ENCODE measurements at places on chromosomes 5 and 9.

DNA sequence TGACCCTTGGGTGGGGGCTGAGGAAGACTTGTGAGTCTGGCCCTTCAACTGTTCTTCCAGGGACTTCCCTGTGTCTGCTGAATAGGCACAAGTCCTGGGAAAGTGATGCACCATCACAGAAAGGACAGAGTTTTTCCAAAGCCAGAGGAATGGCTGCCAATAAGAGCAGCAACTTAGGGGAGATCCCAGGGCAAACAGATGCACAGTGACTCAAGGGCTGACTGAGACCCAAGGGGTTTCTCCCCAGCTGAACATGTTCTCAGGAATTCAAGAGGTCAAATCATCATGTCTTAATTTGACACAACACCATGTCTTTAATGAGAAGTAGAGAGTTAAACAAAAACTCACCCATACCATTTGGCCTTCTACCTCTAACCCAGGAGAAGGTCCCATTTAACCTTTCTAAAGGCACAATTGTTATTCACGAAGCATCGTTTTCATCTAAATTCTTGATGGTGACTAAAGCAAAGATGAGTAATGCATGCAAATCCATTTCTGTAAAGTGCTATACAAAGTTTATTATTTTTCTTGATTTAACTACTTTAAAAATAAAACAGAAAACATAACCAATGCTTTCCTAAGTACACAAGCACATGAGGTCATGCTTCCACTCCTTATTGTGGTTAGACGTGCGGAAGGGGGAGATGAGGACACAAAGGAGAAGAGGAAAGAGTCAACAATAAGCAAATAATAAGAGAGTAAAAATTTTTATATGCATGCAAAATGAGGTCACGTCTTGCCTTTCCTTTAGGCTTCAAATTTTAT is 324.1 kb downstream of the PLK2 start:
- peak; percentile 24 for DNase-seq

DNA sequence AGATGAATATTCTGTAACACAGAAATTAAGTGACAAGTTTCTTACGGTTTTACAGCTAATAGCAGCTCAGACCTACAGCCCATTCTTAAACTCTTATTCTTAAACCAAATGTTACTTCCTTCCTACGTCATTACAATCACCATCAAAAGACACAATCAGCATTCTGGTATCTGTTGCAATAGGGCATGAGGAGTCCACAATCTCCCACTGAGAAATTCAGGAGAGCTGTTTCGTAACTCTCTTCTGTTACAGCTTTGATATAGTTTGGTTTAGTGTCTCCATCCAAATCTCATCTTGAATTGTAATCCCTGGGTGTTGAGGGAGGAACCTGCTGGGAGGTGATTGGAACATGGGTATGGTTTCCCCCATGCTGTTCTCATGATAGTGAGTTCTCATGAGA is 163.4 kb downstream of the GAS1 start:
- peak; percentile 62 for DNase-seq

- DNase-seq: no peak
Observed at GRCh38 chr9:112179816-112180215, 4.7 kb upstream of the SUSD1 start.

DNA sequence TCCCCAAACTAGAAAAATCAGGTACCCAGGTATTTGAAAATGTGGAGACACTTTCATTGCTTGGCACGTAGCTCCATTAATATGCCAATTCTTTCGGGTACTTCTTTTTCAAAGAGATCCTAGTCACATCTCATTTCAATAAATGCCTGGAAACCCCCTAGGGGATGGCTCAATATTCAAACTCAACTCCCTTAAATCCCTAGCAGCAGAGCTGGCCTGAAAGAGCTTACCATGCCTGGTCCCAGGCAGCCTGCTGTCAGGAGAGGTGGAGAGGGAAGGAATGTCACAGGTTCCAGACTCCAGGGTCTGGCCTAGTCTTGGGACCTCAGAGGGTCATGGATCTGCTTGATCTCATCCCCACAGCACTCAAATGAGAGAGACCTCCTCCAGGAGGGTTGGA is 187.1 kb downstream of the SPOCK1 start:
- DNase-seq: no peak

- DNase-seq: no peak
Observed at GRCh38 chr9:137432687-137433348, 8.3 kb downstream of the ENTPD8 start.

GRCh38 chr9:105027084-105027483 is 99.1 kb upstream of the ABCA1 start:
- DNase-seq: no peak

DNA sequence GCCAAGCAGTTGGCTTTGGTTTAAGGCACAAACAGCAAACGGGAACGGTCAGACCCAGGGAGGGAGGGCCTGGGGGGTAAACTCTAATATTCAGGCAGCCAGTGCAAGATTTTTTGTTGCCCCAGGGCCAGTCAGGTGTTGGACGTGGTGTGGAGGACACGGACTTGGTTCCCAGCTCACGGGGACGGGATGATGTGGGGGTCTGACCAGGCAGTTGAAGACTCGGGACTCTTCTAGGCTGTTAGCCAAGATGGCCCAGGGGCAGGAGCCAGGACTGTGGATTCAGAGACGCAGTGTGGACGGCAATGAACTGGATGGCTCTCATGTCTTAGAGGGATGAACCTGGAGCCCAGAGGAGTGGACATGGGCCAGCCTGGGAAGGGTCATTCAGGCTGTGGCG is 169.2 kb downstream of the C9orf50 start:
- no peak for DNase-seq

DNA sequence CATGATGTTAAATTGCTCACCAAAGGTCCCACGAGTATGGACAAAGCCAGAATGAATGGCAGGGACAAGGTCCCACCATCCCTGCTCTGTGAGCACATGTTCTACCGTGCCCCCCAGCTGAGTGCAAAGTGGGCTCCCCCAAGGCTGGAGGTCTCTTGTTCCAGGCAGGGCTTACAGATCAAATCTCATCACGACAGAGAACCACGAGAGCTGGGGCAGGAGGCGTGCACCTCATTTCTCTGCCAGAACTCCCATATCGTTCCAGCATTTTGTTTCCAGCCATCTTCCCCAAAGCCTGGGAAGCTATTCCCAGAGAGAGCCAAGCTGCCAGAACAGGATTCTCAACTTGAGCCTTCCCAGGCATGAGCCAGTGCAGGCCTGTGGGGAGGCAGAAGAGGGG is 108.5 kb downstream of the ZNF354C start:
- DNase-seq: no peak

DNA sequence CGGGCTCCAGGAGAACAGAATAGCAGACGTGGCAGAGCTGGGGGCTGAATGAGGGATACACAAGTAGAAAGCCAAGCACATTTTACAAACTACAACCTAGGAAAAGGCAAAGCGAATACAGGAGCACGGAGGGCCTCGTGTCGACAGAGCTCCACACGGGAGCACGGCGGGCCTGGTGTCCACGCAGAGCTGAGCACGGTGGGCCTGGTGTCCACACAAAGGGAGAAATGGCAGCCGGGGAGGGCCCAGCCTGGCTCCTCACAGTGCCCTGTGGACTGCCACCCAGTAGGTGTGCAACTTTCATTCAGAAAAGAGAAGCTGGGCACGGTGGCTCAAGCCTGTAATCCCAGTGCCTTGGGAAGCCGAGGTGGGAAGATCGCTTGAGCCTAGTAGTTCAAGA is 3.4 kb upstream of the INPP5E start:
- no peak for DNase-seq

DNA sequence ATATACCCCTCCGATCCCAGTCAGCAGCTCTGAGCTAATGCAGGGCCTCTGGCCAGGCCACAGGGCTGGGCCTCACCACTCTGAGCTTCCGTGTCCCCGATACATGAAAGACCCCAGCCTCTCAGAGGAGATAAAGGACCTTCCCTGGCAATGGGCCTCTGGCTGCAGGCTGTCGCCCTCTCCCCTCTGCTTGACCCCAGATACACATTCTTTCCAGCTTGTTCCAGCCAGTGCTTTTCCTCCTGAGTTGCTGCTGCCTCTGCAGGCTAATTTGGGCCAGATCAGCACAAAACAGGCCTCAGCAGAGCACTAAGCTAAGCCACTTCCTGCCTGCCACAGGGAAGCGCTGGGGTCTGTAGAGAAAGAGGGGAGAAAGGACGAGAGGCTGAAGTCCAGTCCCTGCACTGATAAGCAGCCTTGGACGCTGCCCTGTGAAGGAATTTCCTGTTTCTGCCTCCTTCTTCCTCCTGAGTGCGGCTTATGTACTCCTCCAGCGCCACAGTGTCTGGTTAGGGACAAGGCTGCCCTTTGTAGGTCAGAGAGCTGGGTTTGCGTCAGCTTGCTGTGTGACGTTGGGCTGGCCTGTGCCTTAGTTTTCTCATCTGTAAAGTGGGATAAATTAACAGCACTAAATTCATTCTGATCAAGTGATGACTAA is 73.0 kb upstream of the IL17B start:
- peak; percentile 60 for DNase-seq

- DNase-seq: no peak
Observed at GRCh38 chr5:78547183-78547582, 101.4 kb downstream of the LHFPL2 start.

- DNase-seq: no peak
Observed at GRCh38 chr5:57601996-57602395, 119.4 kb upstream of the ACTBL2 start.

DNA sequence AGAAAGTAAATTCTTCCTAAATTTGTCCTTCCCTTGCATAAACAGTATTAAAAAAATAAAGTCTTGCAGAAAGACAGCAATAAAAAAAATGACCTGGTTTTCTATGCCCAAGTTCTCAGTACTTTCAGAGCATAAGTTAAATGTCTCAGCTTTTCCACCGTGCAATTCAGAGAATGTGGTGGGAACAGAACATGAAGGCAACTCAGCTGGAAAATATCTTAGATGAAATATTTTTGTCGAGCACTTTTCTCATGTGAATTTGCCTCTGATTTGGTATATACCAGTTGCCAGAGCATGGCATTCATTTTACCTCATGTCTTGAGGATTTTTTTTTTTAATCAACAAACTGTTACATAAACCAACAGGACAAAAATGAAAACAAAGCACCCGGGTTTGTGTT is 176.1 kb downstream of the CETN3 start:
- no peak for DNase-seq

GRCh38 chr5:125348221-125348692 is 601.8 kb upstream of the ZNF608 start:
- DNase-seq: peak; percentile 20

GRCh38 chr5:121174351-121174750 is 677.3 kb upstream of the FTMT start:
- no peak for DNase-seq

GRCh38 chr5:31157720-31158119 is 35.8 kb upstream of the CDH6 start:
- no peak for DNase-seq

- DNase-seq: no peak
Observed at GRCh38 chr9:18036422-18037187, 437.3 kb upstream of the ADAMTSL1 start.

GRCh38 chr9:100865111-100865510 is 163.4 kb upstream of the PLPPR1 start:
- no peak for DNase-seq

DNA sequence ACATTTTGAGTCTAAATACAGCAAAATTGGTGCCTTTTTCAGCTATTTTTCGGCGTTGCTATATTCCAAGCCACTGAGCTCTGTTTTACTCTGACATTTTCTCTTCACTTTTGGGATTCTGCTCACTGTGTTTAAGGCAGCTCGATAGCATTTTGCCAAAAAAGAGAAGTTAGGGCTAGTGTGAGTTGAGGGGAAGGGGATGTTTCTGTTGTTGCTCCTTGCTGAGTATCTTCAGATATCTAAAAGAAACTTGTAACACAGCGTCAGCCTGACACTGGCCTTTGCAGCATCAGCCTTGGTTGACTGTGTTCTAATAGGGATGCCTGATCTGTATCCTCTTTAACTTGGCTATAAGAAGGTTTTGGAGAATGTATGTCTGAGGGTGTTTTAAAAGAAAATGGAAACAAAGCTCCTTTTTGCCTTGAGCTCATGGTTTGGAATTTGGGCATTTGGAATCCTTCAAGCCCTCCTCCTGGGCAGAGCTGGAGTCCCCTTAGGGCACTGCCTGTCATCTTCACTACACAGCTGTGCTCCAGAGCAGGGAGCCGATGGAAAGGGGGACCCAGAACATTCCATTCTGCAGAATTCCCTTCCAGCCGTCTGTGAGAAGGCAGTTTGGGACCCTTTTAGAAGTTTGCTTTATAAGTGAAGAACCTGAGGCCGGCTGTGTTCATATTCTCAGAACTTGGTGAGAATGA is 63.0 kb downstream of the EXOSC2 start:
- peak; percentile 26 for DNase-seq

- peak; percentile 43 for DNase-seq
Observed at GRCh38 chr5:151097820-151098767, 17.3 kb upstream of the TNIP1 start.

DNA sequence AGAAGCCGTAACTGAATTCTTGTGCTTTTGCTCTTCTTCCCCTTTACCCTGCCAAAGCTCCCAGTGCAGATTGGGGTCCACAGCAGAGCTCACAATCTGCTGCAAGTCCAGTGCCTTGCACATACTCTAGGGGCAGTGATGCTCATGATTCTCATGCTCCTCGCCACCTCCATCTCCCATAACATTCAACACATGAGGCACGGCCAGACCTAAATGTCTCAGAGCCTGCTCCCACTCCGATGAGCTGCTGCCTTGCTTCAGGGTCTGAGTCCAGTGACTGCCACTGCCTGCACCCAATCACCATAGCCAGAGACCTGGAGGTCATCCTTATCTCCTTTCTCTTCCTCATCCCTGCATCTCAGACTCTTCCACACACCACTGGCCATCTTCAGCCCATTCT is 10.5 kb downstream of the CSF1R start:
- DNase-seq: no peak

DNA sequence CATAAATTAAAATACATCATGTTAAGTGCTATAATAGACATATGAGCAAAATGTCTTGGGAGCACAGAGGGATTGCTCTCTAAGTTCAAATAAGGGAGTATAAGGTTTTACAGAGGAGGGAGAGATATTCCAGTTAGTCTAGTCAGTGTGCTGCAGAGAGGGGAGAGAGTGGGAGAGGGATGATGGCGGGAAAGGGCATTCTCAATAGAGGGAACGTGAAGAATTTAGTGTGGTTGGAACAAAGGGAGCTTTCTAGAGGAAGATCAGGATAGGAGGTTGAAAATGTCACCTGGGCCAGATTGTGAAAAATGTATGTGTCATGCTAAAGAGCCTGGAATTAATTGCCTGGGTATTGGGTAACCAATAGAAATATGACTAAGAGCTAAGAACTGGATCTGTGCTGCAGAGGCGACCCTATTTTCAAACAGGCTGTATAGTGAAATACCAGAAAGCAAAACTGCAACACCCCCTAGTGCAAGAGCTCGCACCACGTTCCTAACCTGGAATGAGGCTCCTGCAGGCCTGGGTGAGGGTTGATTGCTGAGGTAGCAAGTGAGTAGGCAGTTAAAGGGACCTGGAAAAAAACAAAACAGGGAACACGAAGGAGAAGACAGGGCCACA is 791.8 kb upstream of the C9orf72 start:
- no peak for DNase-seq

DNA sequence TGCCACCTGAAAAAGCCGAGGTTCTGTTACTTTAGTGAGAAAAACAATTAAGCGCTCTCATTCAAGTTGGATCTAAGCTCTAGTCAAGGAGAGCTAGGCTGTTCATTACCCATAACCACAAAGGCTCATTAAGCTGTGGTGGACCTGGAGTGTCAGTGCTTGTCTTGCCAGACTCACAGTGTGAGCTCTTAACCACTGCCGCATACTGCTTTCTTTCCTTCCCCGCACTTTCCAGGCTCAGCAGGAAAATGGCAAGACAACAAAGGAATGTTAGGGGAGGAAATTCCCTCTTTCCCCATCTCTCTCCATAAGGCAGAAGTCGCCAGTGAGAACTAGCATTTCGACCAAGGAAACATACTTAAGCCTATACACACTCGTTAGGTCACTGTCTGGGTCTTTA is 467.3 kb downstream of the ENC1 start:
- DNase-seq: no peak

- no peak for DNase-seq
Observed at GRCh38 chr5:133406208-133406976, 205.9 kb downstream of the FSTL4 start.

Data from suppressor macrophage treated with lipopolysaccharide for 1 hour (primary cell).